ENCODE measurements at places on chromosomes 2 and 18. TPM values are rescaled to one million over a fixed set of nuclear protein-coding genes. Genes with fewer than 3 reads are reported as not detected.

TM4SF20 gene
- not detected for total RNA-seq

CNGA3 gene
- total RNA-seq = not detected

CREG2 gene
- total RNA-seq = not detected

GKN2 gene
- not detected for total RNA-seq

KCNS3 gene
- total RNA-seq = 16.2 TPM

Data from suprapubic skin (tissue), 4 donors.